Fibroblast of lung (primary cell): ENCODE measurements at places on chromosomes 7 and 10. TPM values are rescaled to one million over a fixed set of nuclear protein-coding genes. Genes with fewer than 3 reads are reported as not detected.

CFAP58 gene
- total RNA-seq: 0.26 and 0.33 TPM in 2 replicates

CRHR2 gene
- total RNA-seq: not detected in 2 replicates

MRLN gene
- not detected in 2 replicates for total RNA-seq

DNA sequence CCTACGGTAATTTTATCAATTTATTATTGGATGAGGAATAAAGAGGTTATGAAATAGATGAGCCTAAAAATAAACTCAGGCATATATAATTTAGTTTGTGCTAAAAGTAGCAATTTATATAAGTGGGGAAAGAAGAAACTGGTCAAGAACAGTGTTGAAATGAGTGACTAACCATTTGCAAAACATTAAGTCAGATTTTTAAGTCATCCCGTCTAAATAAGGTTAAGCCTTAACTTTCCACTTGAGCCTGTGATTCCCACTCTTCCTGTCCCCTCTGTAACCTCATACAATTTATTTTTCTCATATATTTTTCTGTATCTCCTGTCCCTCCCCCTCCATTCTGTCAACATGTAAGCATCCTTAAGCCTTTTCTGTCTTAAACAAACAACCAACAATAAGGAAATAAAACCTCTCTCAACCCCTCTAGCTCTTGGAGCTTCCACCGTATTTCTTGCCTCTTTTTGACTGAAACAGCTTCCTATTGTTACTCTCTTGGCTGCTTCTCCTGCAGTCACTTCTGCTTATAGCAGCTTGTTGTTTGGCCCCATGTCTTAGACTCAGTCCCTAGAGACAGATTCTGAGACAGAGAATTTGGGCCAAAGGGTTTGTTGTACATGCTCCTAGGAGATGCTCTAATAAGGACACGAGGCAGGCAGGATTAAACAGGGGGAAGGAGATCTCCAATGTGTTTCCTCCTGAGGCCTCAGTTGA lies 109.7 kb downstream of the GNAI1 start:
- no peak overlapping the region for H3K4me3 ChIP-seq
- no peaks in the 10 kb centered on the region for H3K36me3 ChIP-seq
- peak; percentile 38 for DNase-seq
- H3K27ac ChIP-seq: no peak overlapping the region
- H3K27me3 ChIP-seq: no peaks in the 10 kb centered on the region

- H3K4me3 ChIP-seq: no peak overlapping the region
- DNase-seq: no peak
- H3K27ac ChIP-seq: no peak overlapping the region
Measured at GRCh38 chr10:112834751-112835181, 115.3 kb upstream of the TCF7L2 start.

DNA sequence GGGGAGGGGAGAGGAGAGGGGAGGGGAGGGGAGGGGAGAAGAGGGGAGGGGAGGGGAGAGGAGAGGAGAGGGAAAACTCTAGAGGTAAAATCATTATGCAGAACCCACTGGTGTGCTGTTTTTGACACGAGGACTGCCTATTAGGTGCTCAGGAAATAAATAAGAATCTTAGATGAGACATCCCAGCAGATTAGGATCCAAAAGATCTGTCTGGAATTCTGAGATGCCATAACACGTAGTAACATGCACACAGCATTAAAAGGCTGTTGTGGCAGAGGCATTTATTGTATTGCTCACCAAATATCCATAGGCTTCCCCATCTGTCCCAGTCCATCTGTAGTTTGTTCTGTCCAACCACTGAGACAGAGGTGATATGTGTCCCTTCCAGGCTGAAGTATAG lies 40.8 kb upstream of the KMT2E start:
- no peak overlapping the region for H3K4me3 ChIP-seq
- DNase-seq: no peak
- H3K4me1 ChIP-seq: peaks cover 25% of the 10 kb centered on the region
- peak overlapping the region; percentile 83 for H3K27ac ChIP-seq

GRCh38 chr10:22906767-22907166 lies 21.1 kb upstream of the ARMC3 start:
- no peak for DNase-seq
- no peak overlapping the region for H3K27ac ChIP-seq
- H3K27me3 ChIP-seq: no peaks in the 10 kb centered on the region
- no peak overlapping the region for H3K4me3 ChIP-seq

GRCh38 chr7:132518102-132518838 lies 58.0 kb downstream of the PLXNA4 start:
- no peak for DNase-seq
- H3K4me3 ChIP-seq: no peak overlapping the region
- H3K27ac ChIP-seq: no peak overlapping the region

- no peak for DNase-seq
- H3K4me1 ChIP-seq: no peaks in the 10 kb centered on the region
- no peak overlapping the region for H3K4me3 ChIP-seq
Measured at GRCh38 chr7:70986297-70986696, 145.6 kb upstream of the GALNT17 start.
